ENCODE measurements at places on chromosomes 3 and 15. TPM values are rescaled to one million over a fixed set of nuclear protein-coding genes. Genes with fewer than 3 reads are reported as not detected.

DNA sequence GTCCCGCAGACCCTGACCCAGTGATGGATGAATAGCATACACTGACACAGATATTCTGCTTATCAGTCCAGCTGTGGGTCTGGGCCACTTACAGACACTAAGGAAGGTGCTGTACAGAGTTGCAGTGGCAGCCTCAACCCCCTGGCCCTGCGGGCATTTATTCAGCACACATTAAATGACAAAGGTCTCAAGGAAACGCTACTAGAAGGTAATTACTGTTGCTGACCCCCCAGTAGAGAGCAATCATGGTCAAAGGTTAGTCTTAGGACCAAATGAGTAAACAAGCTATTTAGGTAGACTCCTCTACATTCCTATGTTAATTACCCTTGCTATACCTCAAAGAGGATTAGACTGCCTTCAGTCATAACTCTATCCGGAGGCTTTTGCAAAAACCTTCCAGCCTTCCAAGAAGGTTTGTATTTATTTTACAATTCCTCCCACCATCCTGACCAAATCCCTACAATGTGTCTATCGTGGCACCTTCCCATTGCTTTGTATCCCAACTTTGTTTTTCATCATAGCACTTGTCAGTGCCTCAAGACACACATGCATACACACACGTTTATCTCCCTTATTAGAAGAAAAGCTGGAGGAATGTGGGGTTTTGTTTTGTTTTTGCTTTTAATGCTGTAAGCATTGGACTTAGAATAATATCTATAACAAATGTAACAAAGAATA lies 227.9 kb downstream of the PYDC2 start:
- H3K4me3 ChIP-seq = no peak overlapping the region
- no peaks in the 10 kb centered on the region for H3K4me1 ChIP-seq
- no peaks in the 10 kb centered on the region for H3K36me3 ChIP-seq
- H3K27me3 ChIP-seq = no peaks in the 10 kb centered on the region
- H3K27ac ChIP-seq = no peak overlapping the region

- H3K27ac ChIP-seq = no peak overlapping the region
- H3K36me3 ChIP-seq = no peaks in the 10 kb centered on the region
- no peaks in the 10 kb centered on the region for H3K4me1 ChIP-seq
Observed at GRCh38 chr3:150296123-150296735, 111.9 kb upstream of the TSC22D2 start.

GRCh38 chr3:119035014-119035346 lies 334 bp upstream of the IGSF11 start:
- H3K4me3 ChIP-seq = peak overlapping the region; percentile 70
- peaks cover 47% of the 10 kb centered on the region for H3K27me3 ChIP-seq
- DNase-seq = no peak
- peaks cover 6% of the 10 kb centered on the region for H3K4me1 ChIP-seq

GRCh38 chr15:33243869-33244268 lies 49.4 kb upstream of the FMN1 start:
- H3K4me3 ChIP-seq = no peak overlapping the region
- peaks cover 7% of the 10 kb centered on the region for H3K27me3 ChIP-seq
- no peak for DNase-seq
- no peak overlapping the region for H3K27ac ChIP-seq
- H3K36me3 ChIP-seq = no peaks in the 10 kb centered on the region

- no peak overlapping the region for H3K27ac ChIP-seq
- DNase-seq = no peak
- peaks cover 23% of the 10 kb centered on the region for H3K4me1 ChIP-seq
- no peaks in the 10 kb centered on the region for H3K36me3 ChIP-seq
Observed at GRCh38 chr3:81764665-81765064, 3.2 kb upstream of the GBE1 start.

- DNase-seq = no peak
- H3K36me3 ChIP-seq = no peaks in the 10 kb centered on the region
- no peak overlapping the region for H3K4me3 ChIP-seq
- H3K27me3 ChIP-seq = peaks cover 5% of the 10 kb centered on the region
- no peaks in the 10 kb centered on the region for H3K4me1 ChIP-seq
- H3K27ac ChIP-seq = no peak overlapping the region
Observed at GRCh38 chr3:169252535-169252934, 411.0 kb downstream of the MECOM start.

DNA sequence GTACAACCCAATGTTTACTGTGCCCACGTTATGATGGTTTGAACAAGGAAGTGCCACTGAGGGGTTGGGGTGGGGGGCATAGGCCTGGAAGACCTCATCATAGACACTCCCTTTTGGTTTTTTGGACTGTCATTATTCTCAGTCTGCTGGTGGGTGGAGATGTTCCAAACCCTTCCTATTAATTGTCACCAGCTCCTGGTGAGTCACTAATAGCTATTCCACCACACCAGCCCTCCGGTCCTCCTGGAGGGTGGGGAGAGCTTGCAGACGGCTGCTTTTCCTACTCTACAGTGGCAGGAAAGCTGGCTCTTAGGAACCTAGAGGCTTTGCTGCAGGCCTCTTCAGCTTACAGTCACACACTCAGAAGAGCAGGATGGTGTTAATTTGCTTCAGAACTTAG lies 9.0 kb upstream of the COPG1 start:
- H3K4me1 ChIP-seq = peaks cover 14% of the 10 kb centered on the region
- H3K27me3 ChIP-seq = no peaks in the 10 kb centered on the region
- no peak for DNase-seq
- no peaks in the 10 kb centered on the region for H3K36me3 ChIP-seq
- H3K4me3 ChIP-seq = no peak overlapping the region
- no peak overlapping the region for H3K27ac ChIP-seq

- H3K27ac ChIP-seq = no peak overlapping the region
- no peak for DNase-seq
- H3K27me3 ChIP-seq = peaks cover 33% of the 10 kb centered on the region
- peak overlapping the region; percentile 29 for H3K4me3 ChIP-seq
- peaks cover 13% of the 10 kb centered on the region for H3K4me1 ChIP-seq
Observed at GRCh38 chr15:67884009-67884408, 44.2 kb upstream of the RNU6-1 start.

GRCh38 chr3:114660124-114660523 lies 366.3 kb downstream of the TIGIT start:
- no peak for DNase-seq
- no peak overlapping the region for H3K27ac ChIP-seq
- H3K4me1 ChIP-seq = peaks cover 11% of the 10 kb centered on the region
- peaks cover 14% of the 10 kb centered on the region for H3K36me3 ChIP-seq

NDUFAF3 gene
- polyA plus RNA-seq = 177 TPM

TMPRSS7 gene
- polyA plus RNA-seq = not detected

ZBED2 gene
- polyA plus RNA-seq = 0.54 TPM

AP2M1 gene
- polyA plus RNA-seq = 214 TPM
